ENCODE measurements at places on chromosomes 2 and 18.

DNA sequence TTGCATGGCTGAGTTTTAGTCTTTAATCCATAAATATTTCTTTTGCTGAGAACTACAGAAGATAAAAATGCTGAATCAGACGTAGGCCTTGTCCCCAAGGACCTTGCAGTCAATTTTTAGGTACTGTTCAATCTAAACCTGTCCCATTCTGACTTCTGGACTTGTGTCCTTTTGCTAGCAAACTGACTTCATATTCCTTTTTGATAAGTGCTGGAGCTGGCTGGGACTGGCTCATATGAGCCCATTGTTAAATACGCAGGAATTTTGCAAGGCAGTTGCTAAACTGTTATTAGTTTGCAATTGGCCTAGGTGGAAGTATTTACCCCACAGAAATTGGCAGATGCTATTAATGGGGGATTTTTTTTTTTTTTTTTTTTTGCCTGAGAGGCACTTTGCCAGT is 941.4 kb downstream of the DCC start:
- DNase-seq, result no peak

- DNase-seq, result no peak
Observed at GRCh38 chr2:230928701-230929380, 3.8 kb upstream of the GPR55 start.

- no peak for DNase-seq
Observed at GRCh38 chr2:102206666-102207341, 20.0 kb downstream of the IL1RL2 start.

DNA sequence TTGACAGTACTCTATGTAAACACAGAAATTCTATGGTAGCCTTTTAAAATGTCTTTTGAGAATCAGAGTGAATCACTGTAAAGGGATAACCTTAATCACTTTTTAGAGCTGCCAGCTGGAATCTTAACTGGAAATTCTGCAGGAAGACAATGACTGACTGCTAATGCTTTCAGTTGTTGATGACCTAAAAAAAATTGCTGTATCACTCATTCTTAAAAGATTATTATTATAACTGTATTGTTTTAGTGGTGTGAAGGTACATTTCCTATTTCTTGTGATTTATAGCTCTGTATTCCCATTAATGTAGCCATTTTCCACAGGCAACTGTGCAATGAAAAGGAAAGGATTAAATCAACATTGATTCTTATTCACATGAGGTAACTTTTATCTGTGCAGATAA is 260.5 kb downstream of the CALCRL start:
- DNase-seq, result no peak

- DNase-seq, result no peak
Observed at GRCh38 chr2:239441261-239442078, 40.6 kb upstream of the HDAC4 start.

GRCh38 chr2:191149391-191149790 is 1.4 kb downstream of the STAT4 start:
- DNase-seq, result no peak

- peak; percentile 87 for DNase-seq
Observed at GRCh38 chr2:72917138-72917876, at the start of gene EMX1. EMX1 (plus strand) TSS chr2:72917519; CDS start chr2:72917853, 334 bp downstream.

GRCh38 chr2:16378031-16378430 is 287.6 kb downstream of the CYRIA start:
- DNase-seq, result no peak

DNA sequence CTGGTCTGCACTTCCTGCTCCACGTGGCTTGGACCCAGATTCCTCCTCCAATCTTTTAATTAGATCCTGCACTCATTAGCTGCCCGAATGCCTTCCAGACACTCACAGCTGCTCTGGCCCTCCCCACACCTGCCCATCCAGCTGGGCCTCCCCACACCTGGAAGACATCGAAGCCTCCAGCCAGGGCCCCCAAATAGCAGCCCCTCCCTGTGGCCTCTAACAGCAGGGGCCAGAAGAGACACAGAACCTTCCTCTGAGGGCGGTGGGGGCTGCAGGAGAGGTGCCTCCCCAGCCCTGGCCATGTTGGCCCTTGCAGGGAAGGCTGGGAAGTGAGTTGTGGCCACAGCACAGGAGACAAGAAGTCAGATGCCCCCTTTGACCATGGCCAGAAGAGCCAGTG is 252.8 kb downstream of the DYSF start:
- no peak for DNase-seq

DNA sequence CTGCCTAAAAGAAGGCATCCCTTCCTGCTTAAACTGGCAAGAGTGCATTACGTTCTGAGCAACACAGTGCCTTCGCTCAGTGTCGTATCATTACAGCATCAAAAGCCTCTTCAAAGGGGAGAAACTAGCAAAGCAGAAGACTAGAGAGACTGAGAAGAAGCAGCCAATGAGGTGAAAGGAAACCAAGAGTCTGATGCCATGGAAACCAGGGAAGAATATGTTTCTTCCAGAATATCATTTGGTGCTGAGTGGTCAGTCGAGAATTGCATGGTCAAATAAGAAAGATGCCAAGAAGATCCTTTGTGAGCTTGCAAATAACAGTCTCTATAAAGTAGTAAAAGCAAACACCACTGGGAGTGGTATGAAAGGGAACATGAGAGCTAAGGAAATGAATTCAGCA is 312.1 kb upstream of the CHST9 start:
- DNase-seq, result no peak

DNA sequence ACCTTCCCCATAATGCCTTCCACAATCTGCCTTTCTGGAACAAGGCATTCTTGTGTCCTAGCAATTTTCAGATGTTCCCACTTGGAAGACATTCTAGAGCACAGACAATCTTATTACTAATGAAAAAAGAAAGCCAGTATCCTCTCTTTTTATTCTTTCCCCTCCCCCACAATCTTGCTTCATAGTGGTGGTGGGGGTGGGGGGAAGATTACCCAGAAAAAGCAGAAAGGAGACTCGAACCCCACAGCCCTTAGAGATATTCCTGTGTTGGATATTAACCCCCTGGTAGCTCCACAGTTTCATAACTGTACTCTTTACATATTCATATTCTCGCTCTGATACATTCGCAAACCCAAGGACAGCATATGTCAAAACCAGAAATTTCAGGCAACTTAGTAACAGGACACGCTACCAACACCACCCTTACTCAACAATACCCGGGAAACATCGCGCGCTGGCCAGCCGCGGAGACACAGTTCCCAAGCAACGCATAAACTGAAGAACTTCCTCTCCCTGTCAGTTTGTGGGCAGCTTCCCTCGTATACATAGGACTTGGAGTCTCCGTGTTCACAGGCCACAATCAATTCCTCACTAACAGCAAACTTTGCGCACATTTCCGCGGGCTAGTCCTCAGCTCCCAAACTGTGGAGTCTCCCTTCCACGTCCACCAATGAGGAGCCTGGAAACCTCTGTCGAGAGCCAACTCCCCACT is 793 bp downstream of the NR4A2 start:
- DNase-seq, result no peak

DNA sequence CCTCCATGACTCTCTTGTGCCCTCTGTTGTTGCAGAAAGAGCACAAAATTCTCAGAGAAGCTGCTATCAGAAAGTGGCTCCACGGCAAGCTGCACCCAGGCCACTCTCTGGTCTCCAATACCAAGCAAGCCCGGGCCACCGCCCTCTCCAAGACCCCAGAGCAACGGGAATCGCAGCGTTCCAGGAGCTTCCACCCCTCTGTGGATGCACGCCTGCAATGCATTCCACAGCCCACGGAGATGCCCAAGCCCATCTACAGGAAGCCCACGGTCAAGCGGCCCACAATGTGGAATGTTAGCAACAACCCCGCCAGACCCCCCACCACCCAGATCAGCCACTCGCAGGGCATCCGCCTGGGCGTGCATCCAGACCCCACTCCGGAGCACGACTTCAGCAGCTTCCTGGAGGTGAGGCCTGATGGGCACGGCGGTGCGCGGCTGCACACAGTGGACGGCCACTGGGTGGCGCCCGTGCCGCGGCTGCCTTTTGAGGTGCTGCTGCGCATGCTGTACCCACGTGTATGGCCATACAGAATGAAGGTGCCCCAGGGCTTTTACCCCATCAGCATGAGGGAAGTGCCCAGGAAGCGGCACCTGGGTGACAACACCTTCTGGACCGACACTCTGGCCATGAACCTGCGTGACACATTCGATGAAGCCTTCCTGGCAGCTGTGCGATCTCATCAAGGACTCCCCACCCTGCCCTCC is 6.3 kb downstream of the ANKRD53 start:
- DNase-seq, result peak; percentile 82

DNA sequence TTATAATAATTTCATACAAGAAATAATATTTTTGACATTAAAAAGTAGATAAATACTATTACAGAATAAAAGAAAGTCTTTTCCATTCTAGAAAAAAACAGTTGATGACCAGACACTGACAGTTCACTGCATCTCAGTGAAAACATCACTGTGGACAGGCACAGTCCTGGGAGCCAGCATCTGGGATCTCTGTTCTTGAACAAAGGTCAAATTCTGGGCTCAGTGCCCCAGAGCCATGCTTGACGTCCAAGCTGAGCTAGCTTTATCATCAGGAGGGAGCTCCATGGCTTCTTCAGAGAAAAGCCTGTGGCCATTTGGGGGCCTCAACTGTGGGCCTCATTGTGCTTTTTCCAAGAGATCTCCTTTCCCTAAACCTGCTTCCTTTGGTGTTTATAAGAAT is 86.1 kb upstream of the SRD5A2 start:
- no peak for DNase-seq

DNA sequence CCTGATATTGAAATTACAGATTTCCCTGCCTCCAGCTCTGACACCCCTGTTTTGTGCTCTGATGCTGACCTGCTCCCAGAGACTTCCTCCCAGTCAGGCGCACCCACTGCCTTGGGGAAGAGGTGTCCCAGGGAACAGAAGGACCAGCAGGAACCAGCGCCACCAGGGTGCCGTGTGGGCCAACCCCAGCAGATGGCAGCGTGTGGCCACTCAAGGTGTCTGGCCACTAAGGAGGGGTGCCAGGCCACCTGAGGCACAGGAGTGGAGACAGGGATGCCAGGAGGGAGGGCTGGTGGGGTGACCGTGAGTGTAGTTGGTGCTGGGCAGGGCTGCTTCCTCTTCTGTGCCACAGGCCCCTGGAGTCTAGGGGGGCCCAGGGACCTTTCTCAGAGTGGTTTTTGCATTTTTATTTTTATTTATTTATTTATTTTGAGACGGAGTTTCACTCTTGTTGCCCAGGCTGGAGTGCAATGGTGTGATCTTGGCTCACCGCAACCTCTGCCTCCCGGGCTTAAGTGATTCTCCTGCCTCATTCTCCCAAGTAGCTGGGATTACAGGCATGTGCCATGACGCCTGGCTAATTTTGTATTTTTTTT is 56.0 kb downstream of the TEX44 start:
- DNase-seq, result peak; percentile 41

- DNase-seq, result no peak
Observed at GRCh38 chr2:62478093-62478580, 27.9 kb downstream of the TMEM17 start.

GRCh38 chr2:119823734-119824334 is 64.1 kb downstream of the PTPN4 start:
- no peak for DNase-seq

DNA sequence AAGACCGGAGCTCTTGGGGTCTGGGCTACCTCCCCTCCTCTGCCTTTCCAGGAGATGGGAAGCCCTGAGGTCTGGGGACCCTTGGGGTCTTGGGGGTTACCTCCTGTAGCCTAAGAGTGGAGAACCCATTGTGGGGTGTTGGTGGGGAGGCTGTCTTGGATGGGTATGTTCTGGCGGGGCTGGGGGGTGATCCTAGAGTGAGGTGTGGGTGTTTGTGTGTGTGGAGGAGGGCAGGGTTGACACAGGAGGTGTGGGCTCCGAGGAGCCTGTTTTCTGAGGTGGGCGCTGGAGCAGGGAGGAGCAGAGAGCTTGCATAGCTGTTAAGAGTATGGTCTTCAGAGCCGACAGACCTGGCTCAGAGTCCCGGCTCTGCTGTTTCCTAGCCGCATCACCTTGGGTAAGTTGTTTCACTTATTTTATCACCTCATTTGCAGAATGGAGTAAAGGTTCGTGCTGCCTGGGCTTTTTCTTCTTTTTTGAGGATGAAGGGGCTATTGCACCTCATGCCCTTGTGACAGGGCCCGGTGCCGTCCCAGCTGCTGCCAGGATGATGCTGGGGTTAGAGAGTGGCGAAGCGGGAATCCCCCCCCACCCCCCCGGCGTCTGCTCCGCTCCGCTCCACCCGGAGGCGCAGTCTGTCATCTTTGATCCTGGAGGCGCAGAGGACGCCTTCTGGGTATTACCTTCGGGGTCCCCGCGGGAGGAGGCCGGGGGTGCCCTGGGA is 17.2 kb downstream of the TET3 start:
- no peak for DNase-seq

DNA sequence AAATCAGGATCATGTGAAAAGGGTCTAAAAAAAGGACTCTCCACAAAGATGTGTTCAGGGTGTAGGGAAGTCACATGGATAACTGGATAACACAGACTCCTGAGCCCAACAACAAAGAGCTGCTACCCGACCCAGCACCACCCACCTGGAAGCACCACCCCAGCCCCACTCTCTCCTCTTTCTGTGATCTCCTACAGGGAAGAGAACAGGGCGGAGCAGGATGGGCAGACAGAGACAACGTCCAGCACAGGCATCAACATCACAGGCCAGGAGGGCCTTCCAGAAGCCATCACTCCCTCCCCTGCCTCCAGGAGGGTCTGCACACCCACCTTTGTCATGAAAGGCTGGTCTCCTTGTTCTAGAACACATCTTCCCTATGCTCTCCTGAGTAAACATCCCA is 1.3 kb upstream of the CIB4 start:
- no peak for DNase-seq

DNA sequence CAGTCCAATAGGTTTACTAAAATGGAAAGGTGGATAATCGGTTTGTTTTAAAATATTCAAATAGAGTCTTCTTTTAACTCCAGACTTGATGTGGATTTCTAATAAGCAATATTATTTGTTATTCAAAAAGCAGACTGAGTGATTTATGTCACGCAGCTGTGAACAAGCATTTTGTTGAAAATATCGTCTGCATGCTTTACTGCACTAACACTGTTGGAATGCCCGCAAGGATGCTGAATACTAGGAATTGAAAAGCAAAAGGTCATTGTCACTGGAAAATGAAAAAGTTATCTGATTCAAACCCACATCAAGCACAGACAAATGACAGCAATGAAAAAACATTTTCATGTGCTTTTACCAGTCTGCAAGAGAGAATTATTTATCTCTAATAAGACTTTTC is 31.1 kb downstream of the CHN1 start:
- DNase-seq, result no peak

DNA sequence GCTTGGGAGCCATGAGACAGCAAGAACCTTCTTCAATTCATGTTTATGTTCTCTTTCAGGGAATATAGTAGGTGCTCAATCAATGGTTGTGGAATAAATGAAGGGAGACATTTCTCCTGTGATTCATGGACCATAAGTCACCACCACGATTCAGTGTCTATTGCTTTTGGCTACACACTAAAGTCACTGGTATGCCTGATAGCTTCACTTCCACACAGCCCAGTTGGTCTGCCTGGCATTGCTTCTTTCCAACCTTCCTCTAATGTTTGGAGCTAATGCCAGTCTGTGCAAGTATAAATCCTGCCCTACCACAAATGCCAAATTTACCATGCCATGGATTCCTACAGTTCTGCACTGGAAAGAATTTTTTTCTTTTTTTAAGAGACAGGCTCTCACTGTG is 1.3 kb upstream of the CXCR1 start:
- no peak for DNase-seq

All from GM19239 (cell line).